ENCODE measurements at places on chromosomes 3 and 15.
A peak's percentile ranks its signal among the peaks of the same experiment; 100 is the strongest.

- DNase-seq = no peak
These were observed 15.6 kb upstream of the IGSF10 start for GRCh38 chr3:151476344-151477018.

DNA sequence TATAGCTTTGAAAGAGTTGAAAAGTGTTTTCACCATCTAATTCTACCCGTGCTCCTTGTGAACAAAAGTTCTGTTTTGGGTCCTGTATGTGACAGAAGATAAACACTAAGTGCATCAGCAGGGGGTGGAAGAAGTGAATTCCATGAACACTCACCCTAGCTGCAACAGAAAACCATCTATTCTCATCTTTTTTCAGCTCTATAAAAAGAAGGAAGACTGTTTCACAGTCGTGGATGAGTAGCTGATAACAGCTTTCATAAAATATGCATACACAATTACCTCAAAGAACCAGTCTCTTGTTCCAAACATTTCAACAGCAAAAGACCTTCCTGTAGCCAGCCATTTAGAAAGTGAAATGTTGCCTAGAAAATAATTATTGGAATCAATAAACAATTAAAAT, 281.7 kb upstream of the RASGRP1 start:
- DNase-seq = no peak

DNA sequence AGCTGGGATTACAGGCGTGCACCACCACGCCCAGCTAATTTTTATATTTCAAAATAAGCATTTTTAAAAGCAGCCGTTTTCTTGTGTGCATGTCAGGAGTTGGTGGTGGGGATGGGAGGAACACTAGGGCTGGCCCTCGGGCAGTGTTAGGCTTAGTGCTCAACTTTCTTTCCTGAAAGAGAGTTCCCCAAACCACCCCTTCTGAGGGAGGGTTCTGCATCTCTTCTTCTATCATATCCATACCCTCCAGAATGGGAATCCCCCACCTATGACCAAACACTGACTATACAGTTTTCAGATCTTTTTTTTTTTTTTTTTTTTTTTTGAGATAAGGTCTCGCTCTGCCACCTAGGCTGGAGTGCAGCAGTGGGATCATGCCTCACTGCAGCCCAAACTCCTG, 12.5 kb downstream of the PFKFB4 start:
- DNase-seq = no peak

- DNase-seq = no peak
These were observed 125.0 kb downstream of the PLD1 start for GRCh38 chr3:171685116-171685895.

DNA sequence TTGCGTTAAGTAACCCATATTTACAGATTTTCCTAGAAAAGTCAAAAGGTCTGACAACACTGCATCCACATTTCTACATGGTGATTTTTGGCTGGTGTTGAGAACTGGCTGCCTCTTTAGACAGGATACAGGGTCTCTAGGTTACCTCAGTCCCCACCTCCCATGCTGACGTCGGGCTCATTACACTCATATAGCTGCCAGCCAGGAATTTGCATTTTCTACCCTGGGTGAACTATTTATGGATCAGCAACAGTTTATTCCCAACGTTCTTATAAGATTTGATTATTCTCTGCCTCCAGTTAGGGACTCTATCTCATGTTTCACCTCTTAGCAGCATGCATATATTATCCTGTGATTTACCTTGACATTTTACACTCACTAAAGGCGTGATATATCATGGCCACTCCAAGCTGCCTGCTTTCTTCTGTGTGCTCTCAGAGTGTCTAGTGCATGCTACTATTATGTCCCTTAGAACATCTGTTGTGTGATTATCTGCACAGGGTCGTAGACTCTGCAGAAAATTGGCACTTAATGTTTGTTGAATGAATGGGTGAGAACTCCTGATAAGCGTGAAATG, 49.0 kb downstream of the CLDN11 start:
- DNase-seq = no peak

DNA sequence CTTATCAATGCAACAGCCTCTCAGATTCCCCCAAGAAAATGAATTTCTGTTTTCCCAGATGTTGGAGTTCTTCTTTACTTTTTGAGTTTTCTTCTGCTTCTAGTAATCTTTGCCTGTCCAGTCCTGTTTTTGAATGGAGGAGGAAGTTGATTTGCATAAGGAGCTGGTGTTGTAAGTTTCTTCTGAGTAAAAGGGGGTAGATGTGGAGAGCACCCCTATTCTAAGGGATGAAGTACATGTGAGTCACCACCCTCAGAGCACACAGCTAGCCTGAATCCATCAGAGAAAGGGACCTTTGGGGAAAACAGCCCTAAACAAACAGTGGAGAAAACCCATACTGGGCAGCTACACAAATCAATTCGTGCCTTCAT, 34.5 kb downstream of the ACAA1 start:
- no peak for DNase-seq

DNA sequence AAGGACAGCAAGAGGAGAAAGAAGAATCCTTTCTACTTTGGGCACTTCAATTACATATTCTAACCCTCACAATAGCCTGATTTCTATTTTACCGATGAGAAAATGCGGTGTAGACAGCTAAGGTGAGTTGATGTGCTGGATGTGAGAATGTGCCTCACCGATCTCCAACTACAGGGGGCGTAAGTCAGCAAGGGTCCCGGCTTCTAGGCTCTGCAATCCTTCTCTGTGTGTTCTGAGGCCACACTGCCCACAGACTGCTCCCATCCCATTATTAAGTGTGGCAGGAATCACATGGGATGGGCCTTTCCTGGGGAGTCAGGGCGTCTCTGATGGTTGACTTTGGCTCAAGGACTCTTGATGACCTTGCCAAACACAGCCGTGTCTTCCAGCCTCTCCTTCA, 23.6 kb upstream of the RPL35A start:
- DNase-seq = no peak

DNA sequence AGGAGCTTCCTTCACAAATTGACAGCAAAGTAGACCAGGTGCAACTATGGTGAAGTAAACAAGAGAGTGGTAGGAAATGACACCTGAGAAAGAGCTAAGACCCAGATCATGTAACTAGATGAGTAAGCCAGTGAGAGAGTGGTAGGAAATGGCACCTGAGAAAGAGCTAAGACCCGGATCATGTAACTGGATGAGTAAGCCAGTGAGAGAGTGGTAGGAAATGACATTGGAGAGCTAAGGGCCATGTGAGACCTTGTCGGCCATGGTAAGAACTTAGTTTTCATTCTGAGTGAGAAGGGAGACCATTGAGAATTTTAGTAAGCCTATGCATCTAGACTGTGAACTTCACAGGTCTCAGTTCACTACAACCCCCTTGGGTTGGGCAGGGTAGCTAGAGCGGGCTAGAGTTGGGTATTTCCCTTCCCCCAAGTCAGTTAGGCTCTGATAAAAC, 5.4 kb upstream of the SENP7 start:
- no peak for DNase-seq

GRCh38 chr15:63940966-63941620, 105.2 kb downstream of the DAPK2 start:
- peak; percentile 41 for DNase-seq

DNA sequence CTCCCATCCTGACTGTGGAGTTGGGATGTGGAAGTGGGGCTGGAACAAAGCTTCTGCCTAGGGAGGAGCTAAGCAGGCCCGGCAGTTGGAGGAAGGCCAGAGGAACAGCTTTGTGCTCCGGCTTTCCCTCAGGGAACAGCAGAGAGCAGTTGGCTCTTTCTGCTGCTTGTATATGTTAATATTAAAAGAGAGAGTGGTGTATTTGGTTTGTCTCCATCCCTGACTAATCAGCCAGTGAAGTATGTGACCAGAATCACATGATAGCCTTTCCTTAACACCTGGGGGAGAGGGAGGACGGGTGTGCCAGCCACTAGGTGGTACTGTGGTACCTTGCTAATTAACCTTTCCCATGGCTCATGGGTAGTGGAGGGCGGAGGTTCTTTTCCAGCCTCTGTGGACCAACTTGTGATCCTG, 10.0 kb downstream of the EIF2B5 start:
- peak; percentile 40 for DNase-seq

DNA sequence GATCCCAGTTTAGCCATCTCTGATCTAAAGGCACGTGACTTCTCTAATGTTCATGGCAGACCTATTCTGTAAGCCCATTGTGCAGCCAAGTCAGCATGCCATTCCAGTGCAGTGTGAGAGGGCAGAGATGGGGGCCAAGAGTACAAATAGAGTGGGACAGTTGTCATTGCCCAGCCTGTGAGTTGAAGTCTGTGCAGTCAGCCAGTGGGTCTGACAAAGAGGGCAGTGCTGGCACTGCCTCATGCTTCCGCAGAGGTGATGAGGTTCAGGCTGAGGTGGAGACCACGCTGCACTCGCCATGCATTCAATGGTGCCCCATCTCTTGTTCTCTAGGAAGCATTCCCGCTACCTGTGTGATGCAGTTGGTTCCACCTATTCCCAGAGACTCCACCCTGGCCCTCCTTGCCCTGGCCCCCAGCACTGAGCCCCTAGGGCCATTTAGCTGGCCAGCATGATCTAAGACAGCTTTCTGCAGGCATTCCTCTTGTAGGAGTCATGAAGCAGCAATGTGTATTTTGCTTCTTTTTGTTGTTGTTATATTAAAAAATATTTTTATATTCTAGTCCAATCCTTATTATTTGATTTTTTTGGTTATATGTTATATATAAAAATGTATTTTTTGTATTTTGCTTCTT, 3.7 kb downstream of the MRAS start:
- DNase-seq = no peak

DNA sequence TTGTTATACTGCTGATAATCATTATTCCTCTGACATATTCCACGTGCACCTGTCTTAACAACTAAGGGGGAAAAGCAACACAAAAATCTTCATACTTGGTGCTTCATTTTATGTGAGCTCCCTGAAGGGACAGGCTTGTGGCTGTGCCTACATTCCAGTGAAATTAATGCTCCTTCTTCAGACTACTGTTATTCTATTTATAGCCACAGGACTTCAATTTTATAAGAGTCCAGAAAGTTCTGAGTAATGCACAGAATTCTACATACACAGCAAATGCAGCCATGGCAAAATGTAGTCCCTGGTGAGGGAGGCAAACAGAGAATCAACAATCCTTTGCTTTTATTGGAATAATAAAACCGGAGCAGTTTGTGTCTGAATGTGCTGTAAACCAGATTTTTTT, 417.1 kb downstream of the RBMS3 start:
- DNase-seq = no peak

DNA sequence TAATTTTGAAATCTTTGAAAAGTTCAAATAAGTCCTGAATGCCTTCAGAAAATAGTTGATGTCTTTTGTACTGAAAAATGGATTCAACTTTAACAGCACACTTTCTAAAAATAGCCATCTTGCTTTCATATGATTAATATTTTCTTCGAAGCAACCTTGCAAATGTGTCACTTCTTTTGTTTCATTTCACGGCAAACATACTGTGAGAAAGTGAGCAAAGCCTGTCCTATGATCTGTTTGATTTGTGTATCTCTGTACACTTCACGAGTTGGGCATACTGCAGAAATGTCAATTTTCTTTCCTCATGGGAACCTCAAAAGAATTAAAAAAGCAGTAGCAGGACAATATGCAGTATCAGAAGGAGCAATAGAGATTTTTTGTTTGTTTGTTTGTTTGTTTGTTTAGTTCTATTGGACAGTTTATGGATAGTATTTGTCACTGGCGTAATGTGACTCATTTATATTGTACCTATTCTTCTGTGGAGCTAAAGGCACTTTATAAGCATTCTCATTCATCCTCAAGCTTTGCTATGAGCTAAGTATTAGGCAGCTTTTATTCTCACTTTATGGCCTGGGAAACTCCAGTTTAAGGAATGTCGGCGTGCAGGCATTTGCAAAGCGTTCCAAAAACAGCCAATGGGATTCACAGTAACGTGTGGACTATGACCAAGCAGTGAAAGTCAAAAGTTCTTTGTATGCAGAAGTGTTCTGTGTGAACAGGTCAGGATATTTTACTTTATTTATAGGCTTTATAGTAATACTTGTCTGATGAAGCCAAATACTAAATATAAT, 572.0 kb downstream of the NAALADL2 start:
- no peak for DNase-seq

GRCh38 chr3:131738095-131738494, 235.3 kb upstream of the MRPL3 start:
- DNase-seq = no peak

DNA sequence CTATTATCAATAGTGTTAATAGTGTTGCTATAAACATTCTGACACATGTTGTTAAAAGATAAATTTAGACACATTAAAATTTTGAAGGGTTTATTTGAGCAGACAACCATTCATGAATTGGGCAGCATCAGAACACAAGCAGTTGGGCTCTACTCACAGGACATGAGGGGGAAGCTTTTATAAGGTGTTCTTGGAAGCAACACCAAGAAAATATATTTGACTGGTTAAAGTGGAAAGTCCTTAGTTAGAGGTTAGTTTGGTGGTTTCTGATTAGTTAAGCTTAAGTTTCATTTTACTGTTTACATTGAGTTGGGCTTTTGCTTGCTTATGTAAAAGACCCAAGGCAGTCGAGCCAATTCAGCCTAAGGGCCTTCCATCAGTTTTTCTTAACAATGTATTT, 220.7 kb downstream of the CD47 start:
- DNase-seq = no peak

- DNase-seq = no peak
These were observed 108.3 kb downstream of the IGF2BP2 start for GRCh38 chr3:185716436-185717108.

GRCh38 chr15:75235051-75235673, 23.0 kb upstream of the GOLGA6C start:
- peak; percentile 12 for DNase-seq

GRCh38 chr3:146159037-146159436, 1.9 kb downstream of the PLOD2 start:
- DNase-seq = no peak

DNA sequence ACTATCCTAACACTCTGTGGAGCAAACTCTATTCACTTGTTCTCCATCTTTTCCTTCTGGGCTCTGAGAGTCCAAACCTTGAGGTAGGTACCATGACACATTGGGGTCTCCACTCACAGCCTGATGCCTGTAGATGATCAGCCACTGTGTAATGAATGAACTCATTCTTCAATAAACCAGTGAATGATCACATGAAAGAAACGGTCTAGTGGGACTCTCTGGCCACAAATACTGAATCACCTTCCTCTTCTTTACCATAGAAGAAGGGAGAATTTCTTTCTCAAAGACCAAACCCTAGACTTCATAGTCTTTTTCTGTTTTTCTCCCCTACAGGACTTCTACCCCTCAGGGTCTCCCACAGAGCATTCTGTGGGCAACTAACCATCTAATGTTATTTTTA, 20.5 kb upstream of the ABHD2 start:
- DNase-seq = no peak

- DNase-seq = no peak
These were observed 378.7 kb upstream of the AZI2 start for GRCh38 chr3:28727307-28727706.

GRCh38 chr15:26537663-26538062, 235.2 kb downstream of the GABRB3 start:
- DNase-seq = no peak

All from glutamatergic neuron (in vitro differentiated cells).